ENCODE measurements at places on chromosomes 3 and 15.

GRCh38 chr3:71401695-71402231, 181.8 kb downstream of the FOXP1 start:
- no peak for DNase-seq

DNA sequence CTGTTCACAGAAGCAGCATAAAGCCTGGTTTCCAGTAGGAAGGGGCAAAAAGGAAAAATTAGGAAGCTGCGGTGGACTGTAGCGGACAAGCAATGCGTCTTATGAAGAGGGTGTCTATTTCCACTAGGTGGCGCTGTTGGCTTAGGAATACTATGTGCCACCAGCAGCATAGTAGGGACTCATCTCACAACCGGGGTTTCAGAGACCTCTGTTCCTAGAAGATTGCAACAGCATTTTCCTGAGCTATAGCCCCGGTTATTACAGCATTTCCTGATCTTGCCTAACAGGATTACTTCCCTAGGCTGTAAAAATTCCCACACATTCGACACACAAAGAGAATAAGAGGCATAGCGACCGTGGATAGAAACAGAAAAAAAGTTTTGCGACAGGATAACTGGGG, 683.0 kb downstream of the TBL1XR1 start:
- DNase-seq = no peak

DNA sequence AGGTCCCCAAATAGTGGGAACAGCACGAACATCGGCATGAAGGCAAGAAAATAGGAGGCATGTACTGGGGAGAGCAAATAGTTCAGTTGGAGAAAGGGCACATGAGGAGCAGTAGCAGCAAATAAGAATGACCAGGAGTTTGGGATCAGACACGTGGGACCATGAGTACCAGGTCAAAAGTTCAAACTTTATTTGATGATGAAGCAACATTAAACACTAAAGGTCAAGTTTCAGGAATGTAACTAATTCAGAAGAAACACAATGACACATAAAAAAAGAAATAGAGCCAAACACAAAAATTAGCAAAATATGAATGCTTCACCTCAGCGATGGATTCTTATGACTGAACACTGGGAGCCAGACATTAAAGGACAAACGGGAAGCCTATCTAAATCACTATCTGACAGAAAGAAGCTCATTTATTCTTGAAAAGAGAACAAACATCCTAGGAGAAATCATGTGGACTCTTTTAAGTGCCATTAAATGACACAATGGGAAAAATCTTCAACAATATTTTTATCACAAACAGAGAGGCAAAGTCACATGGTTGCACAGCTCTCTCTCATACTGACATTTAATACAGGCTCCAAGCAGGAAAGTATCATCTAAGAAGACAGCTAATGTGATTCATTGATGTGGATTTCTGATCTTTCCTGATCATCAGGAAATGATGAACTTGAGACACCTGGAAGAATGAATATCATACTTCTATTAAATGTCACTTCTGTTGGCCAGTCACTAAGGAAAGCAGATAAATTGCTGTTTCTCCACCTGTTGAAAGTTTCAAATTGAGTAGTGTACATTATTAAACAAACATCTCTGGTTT, 216.9 kb upstream of the THBS1 start:
- DNase-seq = no peak

- no peak for DNase-seq
These were observed 28.6 kb upstream of the VEPH1 start for GRCh38 chr3:157531771-157532170.

DNA sequence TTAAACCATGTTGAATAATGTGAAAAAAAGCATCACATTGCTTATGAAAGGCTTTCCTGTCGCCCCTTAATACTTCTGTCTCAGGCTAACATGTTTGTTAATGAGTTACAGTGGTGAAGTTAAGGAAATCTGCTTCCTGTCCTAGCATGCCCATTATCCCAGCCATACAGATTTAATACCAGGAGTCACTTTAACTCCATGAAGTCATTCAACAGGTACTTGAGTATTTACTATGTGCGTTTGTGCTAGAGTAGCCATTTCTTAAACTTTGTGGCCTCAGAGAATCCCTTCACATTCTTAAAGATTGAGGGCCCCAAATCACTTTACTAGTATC, 10.1 kb upstream of the SETD5 start:
- DNase-seq = no peak

GRCh38 chr3:133503409-133503808, 70.1 kb upstream of the CDV3 start:
- DNase-seq = no peak

- DNase-seq = no peak
These were observed 21.1 kb downstream of the DNASE1L3 start for GRCh38 chr3:58189691-58190090.

All from AG04449 (cell line).